ENCODE measurements at places on chromosomes 7 and 10. TPM values are rescaled to one million over a fixed set of nuclear protein-coding genes. Genes with fewer than 3 reads are reported as not detected.

The MMP21 gene
- 0.27 TPM for total RNA-seq

DNA sequence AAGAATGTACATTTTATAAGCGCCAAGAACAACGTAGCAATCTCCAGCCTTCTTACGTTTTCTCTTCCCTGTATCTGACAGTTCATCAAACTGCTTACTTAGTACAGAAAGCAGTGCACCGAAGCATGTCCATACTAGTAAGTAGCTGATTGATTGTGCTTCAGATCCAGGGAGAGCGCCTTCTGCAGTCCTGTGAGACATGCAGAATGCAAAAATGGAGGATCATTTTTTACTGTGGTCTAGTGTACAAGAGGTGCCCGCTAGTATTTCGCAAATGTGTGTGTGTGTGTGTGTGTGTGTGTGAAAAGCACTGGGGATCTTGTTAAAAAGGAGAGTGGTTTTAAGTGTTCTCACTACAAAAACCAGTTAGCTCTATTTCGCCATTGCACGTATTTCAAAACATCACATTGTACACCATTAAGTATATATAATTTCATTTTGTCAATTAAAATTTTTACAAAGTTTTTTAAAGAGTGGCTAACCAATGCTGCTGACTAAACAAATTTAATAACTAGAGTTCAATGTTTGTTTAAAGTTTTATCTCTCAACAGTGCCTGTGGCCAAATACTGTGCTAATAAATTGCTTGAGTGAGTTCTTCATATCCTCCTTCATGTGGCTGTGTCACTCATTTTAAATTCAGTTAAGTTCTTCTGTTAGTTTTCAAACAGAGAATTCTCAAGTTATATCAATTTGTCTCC, 99.6 kb downstream of the ZMYND11 start:
- no peak for DNase-seq

DNA sequence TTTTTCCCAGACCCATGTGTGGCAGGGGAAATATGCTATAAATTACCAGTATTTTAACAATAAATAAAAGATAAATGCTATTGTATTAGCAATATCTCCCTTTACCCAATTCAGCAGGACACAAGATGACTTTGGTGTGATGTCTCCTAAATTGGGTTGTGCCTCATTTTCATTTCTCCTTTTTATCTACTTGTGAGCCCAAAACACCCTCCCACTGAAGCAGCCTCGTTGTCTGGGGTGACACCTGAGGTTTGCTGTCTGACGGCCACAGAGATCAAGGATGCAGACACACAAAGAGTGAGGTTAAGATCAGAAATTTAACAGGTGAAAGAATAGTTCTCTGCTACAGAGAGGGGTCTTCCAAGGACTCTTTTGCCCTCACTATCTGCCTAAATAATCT, 27.1 kb upstream of the CC2D2B start:
- no peak for DNase-seq

DNA sequence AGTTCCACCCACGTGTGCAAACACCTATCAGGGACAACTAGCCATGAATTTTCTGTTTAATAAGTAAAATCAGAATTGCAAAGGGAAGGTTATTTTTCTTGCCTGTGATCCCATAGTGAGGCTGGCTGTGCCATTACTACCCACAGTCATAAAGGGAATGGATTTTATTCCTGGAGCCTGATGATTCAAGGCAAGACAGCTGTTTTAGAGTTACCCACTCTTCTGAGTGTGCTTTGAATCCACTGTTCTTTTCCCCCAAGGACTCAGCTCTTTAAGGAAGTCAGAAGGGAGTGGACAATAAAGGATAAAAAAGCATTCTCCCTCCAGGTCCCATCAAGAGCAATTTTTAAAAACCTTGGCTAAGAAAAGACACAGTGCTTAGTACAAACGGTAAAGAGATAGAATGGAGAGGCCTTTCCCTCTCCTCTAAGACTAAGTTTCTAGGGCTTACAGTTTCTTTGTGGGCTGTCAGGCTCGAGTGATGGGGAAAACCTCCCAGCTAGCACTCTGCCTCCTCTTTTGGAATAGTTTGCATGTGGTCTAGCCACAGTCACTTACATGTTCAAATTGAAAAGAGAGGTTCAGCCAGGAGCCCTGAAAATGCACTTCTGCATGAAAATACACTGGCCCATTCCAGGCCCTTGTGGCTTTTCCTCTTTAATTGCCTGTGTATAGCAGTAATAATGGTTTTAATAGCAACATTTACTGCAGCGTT, 5.1 kb upstream of the LRRC4 start:
- no peak for DNase-seq

- DNase-seq = no peak
Observed at GRCh38 chr10:72425133-72425532, 70.4 kb upstream of the DNAJB12 start.

The CDK6 gene
- total RNA-seq = 16.7 TPM

GRCh38 chr10:79184145-79184625, 115.4 kb downstream of the ZMIZ1 start:
- DNase-seq = no peak

The CUBN gene
- total RNA-seq = 3.3 TPM

The NCF1 gene
- total RNA-seq = 4.2 TPM

DNA sequence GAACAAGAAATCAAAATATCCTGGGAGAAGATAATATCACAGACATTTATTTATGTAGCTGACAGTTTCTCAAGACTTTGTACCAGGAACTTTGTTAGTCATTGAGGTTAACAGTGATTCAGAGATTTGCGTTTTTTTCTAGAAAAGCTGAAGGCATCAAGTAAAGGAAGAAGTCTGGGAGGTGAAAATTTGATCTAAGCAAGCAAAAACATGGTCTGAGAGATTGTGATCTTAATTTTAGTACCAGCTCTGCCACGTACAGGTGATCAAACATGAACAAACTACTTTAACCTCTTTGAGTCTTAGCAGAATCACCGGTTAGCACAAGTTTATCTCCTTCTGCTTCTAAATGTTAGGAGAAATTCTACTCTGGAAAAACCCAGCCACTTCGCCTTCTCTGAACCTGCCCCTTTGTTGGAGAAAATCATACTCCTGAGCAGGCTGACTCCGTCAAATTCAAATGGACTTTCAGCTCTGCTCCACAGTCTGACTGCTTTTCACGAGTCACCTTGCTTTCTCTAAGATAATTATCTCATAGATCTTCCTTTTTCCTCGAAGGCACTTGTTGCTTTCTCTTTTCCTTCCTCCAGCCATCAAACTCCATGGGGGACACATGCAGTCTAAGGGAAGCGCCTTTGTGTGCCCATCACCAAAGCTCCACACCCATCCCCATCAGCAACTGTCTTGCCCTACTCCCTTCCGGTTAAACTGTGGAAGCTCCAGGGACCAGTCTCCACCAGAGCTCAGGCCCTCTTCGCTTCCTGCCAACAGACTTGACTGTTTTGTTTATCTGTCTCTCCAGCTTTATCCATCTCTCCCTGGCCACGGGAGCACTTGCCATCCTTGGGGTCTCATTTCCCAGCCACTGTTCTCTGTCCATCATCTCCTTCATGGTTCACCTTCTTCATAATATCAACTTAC, 86.3 kb downstream of the PRKCQ start:
- peak; percentile 70 for DNase-seq

- peak; percentile 23 for DNase-seq
Observed at GRCh38 chr10:43595739-43596298, 10.4 kb upstream of the ZNF485 start.
